ENCODE measurements at places on chromosomes 3 and 15.

- no peaks in the 10 kb centered on the region for H3K27me3 ChIP-seq
- DNase-seq, result no peak
- H3K4me1 ChIP-seq, result no peaks in the 10 kb centered on the region
- H3K27ac ChIP-seq, result peak overlapping the region; percentile 55
- H3K36me3 ChIP-seq, result no peaks in the 10 kb centered on the region
Observed at GRCh38 chr3:190586631-190587011, 72.7 kb downstream of the IL1RAP start.

- H3K27me3 ChIP-seq, result no peaks in the 10 kb centered on the region
- no peaks in the 10 kb centered on the region for H3K4me1 ChIP-seq
- no peak for DNase-seq
- H3K4me3 ChIP-seq, result no peak overlapping the region
Observed at GRCh38 chr15:72982714-72983113, 69.5 kb upstream of the NEO1 start.

GRCh38 chr3:76429581-76430177, 610.2 kb upstream of the ROBO2 start:
- no peak overlapping the region for H3K27ac ChIP-seq
- no peak for DNase-seq
- no peaks in the 10 kb centered on the region for H3K27me3 ChIP-seq
- H3K4me3 ChIP-seq, result no peak overlapping the region
- no peaks in the 10 kb centered on the region for H3K4me1 ChIP-seq

GRCh38 chr3:159886050-159886449, 102.6 kb upstream of the IL12A start:
- H3K27ac ChIP-seq, result no peak overlapping the region
- no peaks in the 10 kb centered on the region for H3K27me3 ChIP-seq
- H3K4me1 ChIP-seq, result no peaks in the 10 kb centered on the region

DNA sequence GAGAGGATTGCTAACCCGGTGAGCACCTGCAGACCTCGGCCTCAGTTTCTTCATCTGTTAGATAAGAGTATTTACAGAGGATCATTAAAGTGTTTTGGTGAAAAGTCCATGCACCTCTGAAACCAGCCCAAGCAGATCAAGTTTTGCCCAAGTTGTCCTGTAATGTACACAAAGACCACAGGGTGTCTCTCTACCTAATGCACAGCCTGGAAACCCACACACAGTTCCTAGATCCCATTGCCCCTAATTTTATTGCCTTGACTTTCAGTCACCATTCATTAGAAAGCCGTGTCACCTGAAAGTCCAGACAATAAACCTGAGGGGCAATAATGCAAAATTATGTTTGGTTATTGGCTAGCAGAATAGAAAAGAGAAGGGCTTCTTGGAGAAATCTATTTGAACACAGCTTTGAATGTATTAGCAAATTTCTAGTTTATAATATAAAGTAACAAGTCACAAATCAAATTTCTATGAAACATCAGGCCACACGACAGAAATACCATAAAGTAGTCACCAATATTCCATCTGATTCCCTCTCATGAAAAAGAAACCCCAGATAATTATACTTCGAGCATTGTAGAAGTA, 161.3 kb upstream of the SLC2A2 start:
- DNase-seq, result no peak
- no peaks in the 10 kb centered on the region for H3K36me3 ChIP-seq
- no peaks in the 10 kb centered on the region for H3K27me3 ChIP-seq
- H3K27ac ChIP-seq, result no peak overlapping the region

- no peak overlapping the region for H3K4me3 ChIP-seq
Observed at GRCh38 chr3:71358243-71358642, 225.3 kb downstream of the FOXP1 start.

- DNase-seq, result no peak
- H3K4me3 ChIP-seq, result no peak overlapping the region
- H3K36me3 ChIP-seq, result no peaks in the 10 kb centered on the region
Observed at GRCh38 chr3:140223631-140224030, 288.6 kb downstream of the CLSTN2 start.

GRCh38 chr3:101638261-101638745, 38.6 kb downstream of the ZBTB11 start:
- no peak overlapping the region for H3K27ac ChIP-seq
- no peaks in the 10 kb centered on the region for H3K27me3 ChIP-seq
- H3K4me1 ChIP-seq, result no peaks in the 10 kb centered on the region
- no peak overlapping the region for H3K4me3 ChIP-seq
- no peak for DNase-seq

DNA sequence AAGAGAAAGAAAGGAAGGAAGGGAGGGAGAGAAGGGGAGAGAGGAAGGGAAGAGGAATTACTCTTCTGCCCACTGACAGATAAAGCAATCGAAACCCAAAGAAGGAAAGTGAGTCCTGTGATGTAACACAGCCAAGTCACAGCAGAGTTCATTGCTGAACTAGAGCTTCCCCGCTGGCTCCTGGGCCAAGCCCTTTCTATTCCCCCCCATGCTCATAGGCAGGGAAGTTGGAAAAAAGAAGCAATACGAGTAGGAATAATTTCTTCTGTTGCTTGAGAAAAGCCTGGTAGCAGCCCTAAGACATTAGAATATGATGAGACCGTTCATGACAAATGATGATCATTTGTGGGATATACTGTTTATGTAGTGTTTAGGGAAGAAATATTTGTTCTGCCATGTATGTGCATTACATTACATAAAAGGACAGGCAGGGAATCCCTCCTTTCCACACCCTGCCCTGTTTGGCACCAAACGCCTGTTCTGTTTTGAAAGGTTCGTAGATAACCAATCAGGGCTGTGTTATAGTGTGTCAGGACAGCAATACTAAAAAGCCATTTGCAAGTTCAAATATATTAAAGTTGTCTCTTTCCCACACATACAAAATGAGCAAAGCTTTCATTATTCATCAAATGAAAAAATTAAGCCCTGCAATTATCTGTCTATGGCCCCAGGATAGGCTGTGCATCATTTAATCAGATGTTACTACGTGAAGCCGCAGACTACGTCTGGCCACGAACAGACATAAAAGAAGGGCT, 111.0 kb upstream of the TRPM1 start:
- H3K27ac ChIP-seq, result peak overlapping the region; percentile 70
- no peaks in the 10 kb centered on the region for H3K27me3 ChIP-seq
- no peak overlapping the region for H3K4me3 ChIP-seq
- no peaks in the 10 kb centered on the region for H3K36me3 ChIP-seq

- H3K36me3 ChIP-seq, result no peaks in the 10 kb centered on the region
- H3K4me1 ChIP-seq, result peaks cover 7% of the 10 kb centered on the region
- no peak overlapping the region for H3K27ac ChIP-seq
- peaks cover 79% of the 10 kb centered on the region for H3K27me3 ChIP-seq
Observed at GRCh38 chr3:165193366-165194254, 2.6 kb downstream of the SLITRK3 start.

GRCh38 chr15:81379269-81379668, 5.3 kb upstream of the TMC3 start:
- H3K27me3 ChIP-seq, result no peaks in the 10 kb centered on the region
- no peaks in the 10 kb centered on the region for H3K36me3 ChIP-seq
- no peaks in the 10 kb centered on the region for H3K4me1 ChIP-seq
- H3K27ac ChIP-seq, result no peak overlapping the region

DNA sequence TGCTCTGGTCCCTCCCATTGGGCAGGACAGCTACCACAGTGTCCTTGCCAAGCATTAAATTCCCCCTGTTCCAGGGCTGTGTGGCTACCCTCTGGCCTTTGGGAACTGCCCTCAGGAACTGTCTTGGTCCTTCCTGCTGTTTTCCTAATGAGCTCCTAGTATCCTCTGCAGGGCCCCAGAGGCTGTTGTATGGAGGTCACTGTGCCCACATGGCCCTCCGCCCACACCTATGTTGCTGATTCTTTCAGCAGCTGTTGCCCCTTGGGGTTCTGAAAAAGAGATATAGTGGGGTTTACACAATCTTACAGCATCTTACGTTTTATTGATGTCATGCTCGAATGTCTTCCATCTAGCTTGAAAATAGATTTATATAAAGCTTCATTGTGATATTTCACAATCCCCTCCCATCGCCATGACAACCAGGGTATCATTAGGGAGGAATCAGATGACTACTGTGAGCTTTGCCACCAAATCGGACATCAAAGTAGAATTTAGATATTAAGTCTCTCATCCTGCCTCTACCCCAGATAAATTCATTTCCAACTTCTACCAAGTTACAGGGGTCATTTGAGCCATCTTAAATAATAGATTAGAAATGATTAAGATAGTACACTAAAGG, 97.1 kb upstream of the NR2E3 start:
- no peaks in the 10 kb centered on the region for H3K4me1 ChIP-seq
- no peak overlapping the region for H3K27ac ChIP-seq

DNA sequence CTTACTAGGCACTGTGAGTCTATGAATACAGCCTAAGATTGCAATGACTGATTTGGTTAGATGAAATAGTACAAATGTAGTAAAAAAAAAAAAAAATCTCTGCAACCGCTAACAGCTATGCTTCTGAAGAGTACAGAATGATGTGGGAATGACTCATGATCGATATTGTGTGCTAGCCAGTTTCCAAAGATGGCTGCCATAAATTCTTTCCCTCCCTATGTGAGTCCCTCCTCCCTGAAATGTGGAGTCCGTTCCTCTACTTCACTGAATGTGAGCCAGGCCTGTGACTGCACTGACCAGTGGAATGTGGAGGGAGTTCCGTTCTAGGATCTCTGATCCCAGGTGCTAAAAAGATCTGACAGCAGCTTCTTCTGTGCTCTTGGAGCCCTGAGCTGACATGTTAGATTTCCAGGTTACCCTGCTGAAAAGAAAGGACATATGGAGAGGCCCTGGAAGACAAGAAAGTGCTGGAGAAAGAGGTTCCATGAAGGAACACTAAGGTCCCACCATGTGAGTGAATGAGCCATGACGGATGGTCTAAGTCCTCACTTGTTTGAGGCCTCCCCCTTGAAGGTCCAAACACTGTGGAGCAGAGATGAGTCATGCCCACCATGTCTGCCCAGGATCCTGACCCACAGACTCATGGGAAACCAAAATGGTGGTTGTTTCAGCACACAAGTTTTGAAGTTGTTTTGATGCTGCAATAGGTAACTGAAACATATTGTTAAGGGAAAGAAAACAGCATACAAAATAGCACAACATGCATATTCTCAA, 46.3 kb downstream of the DGKG start:
- DNase-seq, result no peak
- peaks cover 7% of the 10 kb centered on the region for H3K36me3 ChIP-seq
- no peaks in the 10 kb centered on the region for H3K27me3 ChIP-seq
- no peaks in the 10 kb centered on the region for H3K4me1 ChIP-seq

DNA sequence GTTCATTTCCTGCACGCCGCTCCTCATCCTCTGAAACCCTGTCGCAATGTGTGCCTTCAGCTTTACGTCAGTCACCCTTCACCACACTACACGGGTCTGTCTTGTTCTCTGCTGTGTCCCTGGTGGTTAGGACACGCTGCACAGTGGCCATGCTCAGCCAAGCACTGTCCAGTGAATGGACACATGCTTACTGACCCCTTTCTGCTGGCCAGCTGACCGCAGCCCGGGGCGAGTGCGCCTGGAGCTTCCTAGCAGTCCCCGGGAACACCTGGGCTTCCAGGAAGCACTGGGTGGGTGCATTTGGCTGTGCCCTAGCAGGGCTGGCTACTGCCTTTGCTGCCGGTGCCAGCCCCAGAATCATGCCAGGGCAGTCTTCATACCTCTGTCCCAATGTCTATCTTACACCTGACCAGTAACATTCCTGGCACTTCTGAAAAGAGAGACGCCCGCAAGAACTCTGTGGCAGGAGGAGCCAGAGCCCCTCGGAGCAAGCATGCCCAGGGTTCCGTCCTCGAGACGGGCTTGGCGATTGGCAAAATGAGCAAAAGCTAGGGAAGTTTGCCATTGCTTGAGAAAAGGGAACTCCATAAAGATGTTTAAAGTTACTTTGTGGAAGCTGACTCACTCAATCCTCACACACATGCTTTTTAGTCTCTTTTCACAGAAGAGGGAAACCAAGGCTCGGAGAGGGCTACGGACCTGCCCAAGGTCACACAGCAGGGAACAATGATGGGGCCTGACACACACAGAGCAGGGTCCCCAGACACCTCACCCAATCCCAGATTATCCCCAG, 15.7 kb upstream of the ZXDC start:
- H3K4me1 ChIP-seq, result no peaks in the 10 kb centered on the region
- DNase-seq, result no peak
- no peak overlapping the region for H3K4me3 ChIP-seq
